ENCODE measurements at places on chromosomes 1 and 21.

DNA sequence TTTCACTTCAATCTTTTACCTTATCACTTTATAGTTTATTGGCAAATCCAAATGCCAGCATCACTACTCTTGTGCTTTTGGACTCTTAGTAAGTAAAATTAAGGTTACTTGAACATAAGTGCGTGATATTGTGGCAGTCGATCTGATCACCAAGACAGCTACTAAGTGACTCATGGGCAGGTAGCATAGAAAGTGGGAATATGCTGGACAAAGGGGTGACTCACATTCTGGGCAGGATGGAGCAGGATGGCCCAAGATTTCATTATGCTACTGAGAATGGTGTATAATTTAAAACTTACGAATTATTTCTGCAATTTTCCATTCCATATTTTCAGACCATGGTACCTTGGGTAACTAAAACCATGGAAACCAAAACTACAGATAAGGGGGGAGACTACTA lies 120.2 kb downstream of the ROR1 start:
- no peak for DNase-seq

GRCh38 chr1:85091671-85092280 lies 43.5 kb upstream of the MCOLN3 start:
- DNase-seq, result no peak

DNA sequence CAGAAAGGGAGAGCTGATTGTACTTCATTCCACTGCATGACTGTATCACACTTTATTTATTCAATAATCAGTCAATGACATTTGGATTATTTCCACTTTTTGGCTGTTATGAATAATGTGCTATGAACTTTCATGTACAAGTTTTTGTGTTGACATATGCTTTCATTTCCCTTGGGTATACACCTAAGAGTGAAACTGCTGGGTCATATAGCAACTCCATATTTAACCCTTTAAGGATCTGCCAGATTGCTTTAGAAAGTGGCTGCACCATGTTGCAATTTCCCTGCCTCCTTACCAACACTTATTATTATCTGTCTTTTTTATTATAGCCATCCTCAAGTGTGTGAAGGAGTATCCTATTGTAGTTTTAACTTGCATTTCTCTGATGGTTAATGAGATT lies 108.8 kb upstream of the KCNK1 start:
- DNase-seq, result no peak

DNA sequence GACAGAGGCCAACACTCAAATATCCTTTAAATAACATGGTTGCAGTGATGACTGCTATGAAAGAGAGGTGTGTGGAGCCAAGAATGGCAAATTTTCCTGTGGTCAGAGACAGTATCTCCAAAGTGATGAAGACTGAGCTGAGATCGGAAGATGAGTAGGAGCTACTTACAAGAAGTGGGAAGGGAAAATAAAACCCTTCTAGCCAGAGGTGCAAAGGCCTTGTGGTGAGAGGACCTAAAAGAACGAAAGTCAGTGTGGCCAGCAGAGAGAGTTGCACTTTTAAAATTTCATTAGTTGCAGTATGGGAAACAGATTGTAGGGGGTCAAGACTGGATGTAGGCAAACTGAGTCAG lies 17.8 kb downstream of the SLAMF7 start:
- DNase-seq, result no peak

DNA sequence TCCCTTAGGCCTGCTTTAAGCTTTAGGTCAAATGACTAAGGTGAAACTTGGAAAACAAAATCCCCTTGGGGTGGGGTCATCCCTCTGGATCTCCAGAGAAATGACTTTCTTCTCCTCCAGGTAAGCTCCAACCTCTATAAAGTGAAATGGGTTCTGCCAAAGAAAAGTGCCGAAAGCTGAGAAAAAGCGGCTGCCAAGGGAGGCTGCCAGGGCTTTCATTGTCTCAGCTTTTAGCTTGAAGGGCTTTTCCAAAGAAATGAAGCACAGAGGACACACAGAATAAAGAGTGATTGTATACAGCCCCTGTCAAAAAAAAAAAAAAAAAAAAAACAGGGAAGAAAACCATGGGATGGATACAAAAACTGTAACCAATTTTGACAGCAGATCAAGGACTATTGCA lies 126.9 kb downstream of the TGFBR3 start:
- no peak for DNase-seq

DNA sequence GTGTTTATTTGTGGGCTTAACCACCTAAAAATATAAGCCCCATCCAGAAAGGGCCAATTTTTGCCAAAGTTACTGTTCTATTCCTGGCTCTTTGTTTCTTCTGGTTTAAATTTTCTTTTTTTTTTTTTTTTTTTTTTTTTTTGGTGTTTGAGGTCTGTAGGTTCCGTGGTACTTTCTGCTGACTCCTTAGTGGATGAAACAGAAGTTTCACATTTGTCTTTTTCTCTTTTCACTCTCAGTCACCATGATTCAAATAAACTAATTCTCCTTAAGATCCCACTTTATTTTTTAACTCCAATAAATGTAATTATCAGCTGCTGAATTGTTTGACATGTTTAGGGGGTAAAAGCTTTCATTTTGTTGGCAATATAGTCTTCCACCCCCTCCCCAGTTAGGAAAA lies 322.3 kb downstream of the CHRM3 start:
- DNase-seq, result no peak

DNA sequence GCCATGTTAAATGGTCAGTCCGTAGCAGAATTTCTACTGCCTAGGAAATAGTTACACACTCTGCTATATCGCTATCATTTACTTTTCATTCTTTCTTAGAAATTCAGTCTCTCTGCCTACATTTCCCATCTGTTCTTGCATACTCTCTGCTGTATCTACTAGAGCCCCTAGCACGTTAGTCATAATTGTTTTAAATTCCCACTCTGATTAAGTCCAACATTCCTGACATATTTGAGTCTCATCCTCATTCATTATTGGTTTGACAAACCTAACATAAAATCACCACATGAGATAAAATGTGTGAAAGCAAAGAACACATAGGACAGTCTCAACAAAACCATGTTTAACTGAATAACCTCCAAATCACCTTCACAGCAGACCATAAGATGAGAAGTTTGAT lies 513.6 kb downstream of the PLPP3 start:
- DNase-seq, result no peak

DNA sequence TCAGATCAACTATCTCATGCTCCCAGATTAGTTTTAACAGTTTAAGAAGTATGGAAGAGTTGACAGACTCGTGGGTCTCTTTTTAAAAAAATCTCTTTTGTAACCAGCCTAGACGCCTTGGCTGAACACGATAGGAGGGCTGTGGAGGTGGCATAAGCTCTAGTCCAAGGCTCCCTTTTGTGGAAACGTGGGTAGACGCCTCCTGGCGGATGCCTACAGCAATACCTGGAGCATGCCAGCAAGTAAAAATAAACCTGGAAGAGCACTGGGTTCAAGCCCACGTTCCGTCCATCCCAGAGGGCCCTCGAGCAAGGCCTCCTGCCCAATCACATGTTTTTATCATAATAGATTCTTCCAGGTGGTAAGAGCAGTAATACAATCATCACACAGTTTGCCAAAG lies 87.9 kb downstream of the RGS7 start:
- no peak for DNase-seq

DNA sequence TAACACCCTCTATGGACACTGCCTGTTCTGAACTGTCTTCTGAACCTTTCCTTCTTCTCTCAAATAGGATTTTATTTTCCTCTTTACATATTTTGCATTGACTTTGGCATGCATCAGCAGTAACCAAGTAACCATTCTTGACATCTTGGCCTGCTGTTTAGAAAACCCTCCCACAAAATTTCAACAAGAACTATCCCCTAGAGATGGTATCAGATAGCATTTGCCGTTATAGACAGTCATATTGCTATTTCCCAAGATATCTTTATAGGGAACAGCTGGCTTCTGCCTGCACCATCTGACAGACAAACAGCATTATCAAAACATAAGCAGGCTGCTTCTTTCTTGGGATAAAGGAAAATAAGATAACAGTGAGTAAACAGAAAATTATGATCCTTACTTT lies 54.7 kb downstream of the LHX8 start:
- no peak for DNase-seq

DNA sequence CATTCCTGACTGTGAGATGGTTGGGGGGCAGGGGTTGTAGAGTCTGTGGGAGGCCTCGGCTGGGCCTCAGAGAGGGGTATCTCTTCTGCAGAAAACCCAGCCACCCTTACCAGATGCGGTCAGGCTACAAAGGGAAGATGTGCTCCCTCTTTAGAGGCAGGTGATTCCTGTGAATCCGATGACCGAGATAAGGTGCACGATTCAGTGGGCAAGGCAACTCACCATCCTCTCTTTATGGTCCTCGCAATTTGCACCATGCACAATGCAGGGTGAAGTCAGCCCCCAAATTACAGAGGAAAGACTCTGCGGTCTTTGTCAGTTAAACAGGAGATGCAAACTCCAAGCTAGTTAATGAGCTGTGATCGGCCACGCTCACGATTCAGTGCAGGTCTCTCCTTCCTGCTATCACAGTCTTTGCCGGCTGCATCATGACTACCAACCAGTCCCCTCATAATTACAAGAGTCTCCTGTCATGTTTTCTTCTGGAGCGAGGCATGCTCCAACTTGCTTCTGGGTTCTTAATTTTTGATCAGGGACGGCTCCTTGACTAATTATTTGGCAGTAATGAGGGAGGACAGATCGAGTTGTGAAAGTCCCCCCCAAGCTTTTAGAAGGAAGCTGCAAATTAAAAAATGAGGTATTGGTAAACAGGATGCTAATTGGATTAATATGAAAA lies 12.5 kb downstream of the TP73 start:
- DNase-seq, result no peak

GRCh38 chr1:243455760-243456651 lies 200.2 kb downstream of the SDCCAG8 start:
- DNase-seq, result no peak

DNA sequence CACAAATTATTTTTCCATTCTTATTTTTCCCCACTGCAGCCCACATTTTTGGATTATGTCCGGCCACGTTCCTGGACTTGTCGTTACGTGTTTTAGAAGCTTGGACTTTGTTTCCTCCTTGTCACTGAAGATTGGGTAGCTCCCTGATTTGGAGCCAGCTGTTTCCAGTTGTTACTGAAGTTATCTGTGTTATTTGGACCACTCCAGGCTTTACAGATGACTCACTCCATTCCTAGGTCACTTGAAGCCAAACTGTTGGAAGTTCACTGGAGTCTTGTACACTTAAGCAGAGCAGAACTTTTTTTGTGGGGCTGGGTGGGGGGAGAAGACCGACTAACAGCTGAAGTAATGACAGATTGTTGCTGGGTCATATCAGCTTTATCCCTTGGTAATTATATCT lies 12.2 kb upstream of the AXDND1 start:
- DNase-seq, result no peak

DNA sequence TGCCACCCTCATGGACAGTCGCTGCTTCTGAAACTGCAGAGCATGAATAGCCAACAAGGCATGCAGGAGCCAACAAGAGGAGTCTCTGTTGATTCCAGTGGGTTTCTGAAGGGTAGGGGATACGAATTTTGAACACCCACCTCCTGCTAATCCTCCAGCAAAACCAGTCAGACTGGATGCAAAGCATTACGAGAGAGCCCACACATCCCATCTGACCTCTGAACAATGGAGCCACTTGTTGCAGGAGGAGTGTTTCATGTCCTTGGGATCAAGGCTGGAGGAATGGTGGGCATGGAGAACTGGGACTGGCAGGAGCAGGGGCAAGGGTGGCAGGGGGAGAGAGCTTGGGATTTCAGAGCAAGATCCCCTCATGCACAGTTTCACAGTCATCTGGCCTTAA lies 1.6 kb downstream of the VTCN1 start:
- DNase-seq, result no peak

DNA sequence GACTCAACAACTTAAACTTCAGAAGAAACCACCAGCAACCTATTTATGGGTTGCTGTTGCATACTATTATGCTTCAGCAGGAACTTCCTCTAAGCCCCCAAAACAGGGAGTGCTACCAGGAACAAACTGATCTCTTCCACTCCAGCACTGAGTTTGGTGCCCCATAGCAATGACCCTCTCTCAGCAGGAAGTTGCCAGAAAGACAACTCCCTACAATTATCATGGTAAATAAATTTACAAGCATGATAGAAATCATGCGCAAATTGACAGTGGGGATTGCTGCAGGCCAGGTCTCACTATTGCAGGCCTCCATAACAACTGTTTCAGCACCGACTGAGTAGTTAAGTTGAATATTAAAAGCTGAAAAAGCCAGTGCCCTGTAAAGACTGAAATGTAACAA lies 180.6 kb downstream of the PLA2G4A start:
- no peak for DNase-seq

DNA sequence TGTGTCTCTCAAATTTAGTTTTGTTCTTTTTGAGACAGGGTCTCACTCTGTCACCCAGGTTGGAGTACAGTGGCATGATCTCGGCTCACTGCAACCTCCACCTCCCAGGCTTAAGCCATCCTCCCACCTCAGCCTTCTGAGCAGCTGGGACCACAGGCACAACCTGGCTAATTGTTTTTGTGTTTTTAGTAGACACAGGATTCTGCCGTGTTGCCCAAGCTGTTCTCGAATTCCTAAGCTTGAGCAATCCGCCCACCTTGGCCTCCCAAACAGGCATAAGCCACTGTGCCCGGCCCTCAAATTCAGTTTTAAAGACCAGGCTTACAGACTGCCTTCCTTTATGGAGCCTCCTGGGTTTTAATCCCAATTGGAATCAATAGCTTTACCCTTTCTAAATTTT lies 83.7 kb upstream of the SELENON start:
- DNase-seq, result no peak

GRCh38 chr1:118914379-118915161 lies 73.6 kb downstream of the TBX15 start:
- DNase-seq, result no peak

DNA sequence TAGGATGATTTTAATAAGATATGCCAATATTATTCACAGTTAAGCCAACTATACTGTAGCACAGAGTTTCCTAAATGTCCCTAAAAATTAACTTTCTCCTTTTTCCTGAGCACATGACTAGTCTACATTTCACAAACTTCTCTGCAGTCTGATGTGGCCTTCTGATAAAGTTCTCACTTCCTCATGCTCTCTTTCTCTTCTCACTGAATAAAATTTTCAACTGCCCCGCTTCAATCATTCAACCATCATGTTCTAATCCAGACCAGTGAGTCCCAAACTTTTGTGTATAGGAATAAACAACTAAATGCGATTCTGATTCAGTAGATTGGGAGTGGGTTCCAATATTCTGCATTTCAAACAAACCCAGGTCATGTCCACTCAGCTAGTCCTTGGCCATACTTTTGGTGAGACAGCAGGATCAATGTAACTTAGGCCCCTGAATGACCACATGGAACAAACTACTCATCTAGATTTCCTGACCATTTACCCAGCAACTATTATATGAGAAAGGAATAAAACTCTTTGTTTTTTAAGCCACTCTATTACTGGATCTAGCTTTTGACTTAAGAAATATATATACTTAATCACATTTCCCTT lies 20.1 kb downstream of the TUT4 start:
- DNase-seq, result no peak

- no peak for DNase-seq
These were observed 185.8 kb downstream of the HS2ST1 start for GRCh38 chr1:87100271-87100670.

DNA sequence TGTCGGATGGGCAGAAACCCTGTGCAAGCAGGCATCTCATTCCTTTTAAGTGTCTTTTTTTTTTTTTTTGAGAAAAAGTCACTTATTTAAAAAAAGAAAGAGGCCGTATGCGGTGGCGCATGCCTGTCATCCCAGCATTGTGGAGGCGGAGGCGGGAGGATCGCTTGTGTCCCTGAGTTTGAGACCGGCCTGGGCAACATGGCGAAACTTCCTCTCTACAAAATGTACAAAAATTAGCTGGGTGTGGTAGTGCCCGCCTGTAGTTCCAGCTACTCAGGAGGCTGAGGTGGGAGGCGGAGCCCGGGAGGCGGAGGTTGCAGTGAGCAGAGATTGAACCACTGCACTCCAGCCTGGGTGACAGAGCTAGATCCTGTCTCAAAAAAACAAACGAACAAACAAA lies 1.7 kb downstream of the GPR137B start:
- no peak for DNase-seq

- DNase-seq, result no peak
These were observed 12.3 kb downstream of the SLC44A3 start for GRCh38 chr1:94832446-94832845.

Data from stimulated activated CD8-positive, alpha-beta memory T cell treated with anti-CD3 and anti-CD28 coated beads, Interleukin-7, amount 100 ng/mL, for 4 hours (primary cell).